Activated CD4-positive, alpha-beta T cell treated with anti-CD3 and anti-CD28 coated beads, Interleukin-2, amount 10 ng/mL, durations not matched to agents 7 days and 5 days (primary cell): ENCODE measurements at places on chromosomes 2 and 18.

DNA sequence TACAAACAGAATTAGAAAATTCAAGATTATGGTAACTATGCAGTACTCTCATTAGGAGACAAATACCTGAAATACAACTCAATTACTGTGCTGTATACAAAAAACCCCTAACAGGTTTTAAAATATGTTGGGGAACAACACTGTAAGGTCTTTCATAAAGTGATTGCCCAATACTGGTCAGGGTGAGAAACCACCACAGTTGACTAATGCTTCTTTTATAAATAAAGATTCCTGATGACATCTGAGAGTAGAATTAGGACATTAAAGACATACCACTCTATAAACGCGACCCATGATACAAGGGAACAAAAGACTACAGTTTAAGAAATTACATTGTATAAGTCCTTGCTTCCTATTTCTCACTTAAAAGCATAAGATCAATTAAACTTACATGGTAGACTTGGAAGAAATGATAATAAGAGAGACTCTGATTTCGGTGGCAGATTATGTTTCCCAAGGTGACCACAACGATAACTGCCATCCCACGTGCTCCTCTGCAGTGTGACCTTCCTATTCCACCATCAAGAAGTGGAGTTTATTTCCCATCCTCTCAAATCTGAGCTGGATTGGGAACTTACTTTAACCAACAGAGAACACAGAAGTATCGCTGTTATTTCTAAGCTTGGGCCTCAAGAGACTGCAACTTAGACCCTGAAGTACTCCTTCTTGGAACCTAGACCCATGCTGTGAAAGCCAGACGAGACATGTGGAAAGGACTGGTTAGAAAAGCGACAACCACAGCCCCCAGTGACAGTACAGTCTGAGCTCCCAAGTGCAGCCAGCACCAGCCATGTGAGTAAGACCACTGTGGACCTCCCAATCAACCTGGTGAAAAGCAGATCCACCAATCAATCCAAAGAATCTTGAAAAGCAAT lies 52.3 kb downstream of the ZNF521 start:
- H3K36me3 ChIP-seq, result no peaks in the 10 kb centered on the region
- H3K4me3 ChIP-seq, result no peak overlapping the region
- H3K4me1 ChIP-seq, result no peaks in the 10 kb centered on the region
- no peaks in the 10 kb centered on the region for H3K27me3 ChIP-seq

DNA sequence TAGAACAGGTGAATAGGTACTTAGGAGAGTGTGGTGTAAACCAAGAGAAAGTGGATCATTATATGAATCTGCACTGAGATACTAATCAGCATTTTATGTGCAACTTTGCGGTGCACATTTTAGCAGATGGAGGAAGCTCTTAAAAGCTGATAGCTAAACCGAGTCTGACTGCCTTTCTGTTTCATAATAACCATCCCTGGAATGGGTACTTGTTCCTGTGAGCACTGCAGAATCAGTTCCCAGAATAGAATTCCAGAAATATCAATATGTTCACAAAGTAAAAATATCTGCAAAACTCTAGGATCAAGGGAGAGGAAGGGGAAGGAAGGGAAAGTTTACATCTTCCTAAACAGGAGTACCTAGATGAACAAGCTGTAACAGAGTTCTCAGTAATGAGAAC lies 432.2 kb upstream of the HNRNPA3 start:
- H3K27ac ChIP-seq, result no peak overlapping the region
- peaks cover 2% of the 10 kb centered on the region for H3K27me3 ChIP-seq

- H3K36me3 ChIP-seq, result no peaks in the 10 kb centered on the region
- DNase-seq, result no peak
- no peak overlapping the region for H3K4me3 ChIP-seq
- peaks cover 1% of the 10 kb centered on the region for H3K27me3 ChIP-seq
These were observed 33.4 kb downstream of the NEURL3 start for GRCh38 chr2:96471772-96472171.

GRCh38 chr2:219099329-219099728 lies 38.6 kb upstream of the IHH start:
- H3K27me3 ChIP-seq, result no peaks in the 10 kb centered on the region
- no peak for DNase-seq
- no peaks in the 10 kb centered on the region for H3K36me3 ChIP-seq
- H3K27ac ChIP-seq, result no peak overlapping the region
- no peaks in the 10 kb centered on the region for H3K4me1 ChIP-seq
- H3K4me3 ChIP-seq, result no peak overlapping the region

DNA sequence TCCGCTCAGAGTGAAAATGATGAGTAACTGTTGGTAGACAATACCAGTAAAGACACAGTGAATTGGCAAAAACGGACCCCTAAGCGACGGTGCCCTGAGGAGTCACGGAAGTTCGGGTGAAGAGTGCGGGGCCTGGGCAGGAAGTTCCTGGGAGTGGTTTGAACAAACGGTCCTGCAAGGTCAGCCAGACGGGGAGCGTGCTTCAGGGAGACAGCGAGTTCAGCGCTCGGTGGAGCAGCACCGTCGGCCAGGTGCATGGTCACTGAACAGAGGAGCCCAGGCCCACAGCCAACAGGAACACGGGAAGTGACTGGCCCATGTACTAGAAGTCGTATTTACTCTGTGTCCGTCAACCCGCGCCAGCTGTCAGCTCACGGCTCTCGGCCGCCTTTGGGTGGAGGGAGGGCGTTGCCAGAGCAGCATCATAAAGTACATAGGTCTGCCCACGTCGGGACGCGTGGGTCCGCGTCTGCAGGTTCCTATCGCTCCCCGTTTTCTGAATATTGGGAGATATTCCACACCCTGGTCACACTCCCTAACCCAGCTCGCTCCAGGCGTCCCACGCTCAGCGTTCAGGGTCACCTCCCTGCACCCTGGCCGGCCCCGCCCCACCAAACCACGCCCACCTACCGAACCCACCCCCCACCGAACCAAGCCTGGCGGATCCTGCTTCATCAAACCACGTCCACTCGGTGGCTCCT lies 75.6 kb upstream of the UXS1 start:
- peak overlapping the region; percentile 74 for H3K4me3 ChIP-seq
- peak; percentile 63 for DNase-seq
- H3K27me3 ChIP-seq, result peaks cover 17% of the 10 kb centered on the region
- H3K27ac ChIP-seq, result peak overlapping the region; percentile 82
